ENCODE measurements at places on chromosomes 5 and 9. TPM values are rescaled to one million over a fixed set of nuclear protein-coding genes. Genes with fewer than 3 reads are reported as not detected.

CTSV gene
- total RNA-seq, result 2.9 TPM

DNA sequence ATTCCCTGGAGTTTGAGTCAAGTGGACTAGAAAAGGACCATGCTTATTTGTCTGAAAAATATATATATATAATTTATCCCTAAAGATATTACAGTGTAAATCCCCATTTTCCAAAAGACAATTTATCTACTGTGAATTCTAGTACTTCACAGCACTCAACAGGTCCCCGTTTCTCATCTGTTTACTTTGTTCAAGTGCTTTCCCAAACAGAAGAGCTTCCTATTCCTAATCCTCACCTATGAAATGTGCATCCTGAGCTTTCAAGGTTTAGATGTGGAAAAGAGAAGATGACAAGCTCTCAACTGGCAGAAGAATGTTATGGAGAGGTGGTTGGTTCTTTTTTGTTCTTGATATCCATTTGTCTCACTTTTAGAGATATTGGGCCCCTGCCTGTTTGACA is 401.6 kb upstream of the ZNF608 start:
- no peak for DNase-seq

- DNase-seq, result no peak
Measured at GRCh38 chr5:119322948-119323537, 32.8 kb upstream of the TNFAIP8 start.

- peak; percentile 27 for DNase-seq
Measured at GRCh38 chr9:4334410-4334813, 34.5 kb upstream of the GLIS3 start.

- DNase-seq, result no peak
Measured at GRCh38 chr5:115317320-115317719, 20.9 kb upstream of the CCDC112 start.

Data from tongue (tissue), 3 donors.